ENCODE measurements at places on chromosomes 6 and 20.

DNA sequence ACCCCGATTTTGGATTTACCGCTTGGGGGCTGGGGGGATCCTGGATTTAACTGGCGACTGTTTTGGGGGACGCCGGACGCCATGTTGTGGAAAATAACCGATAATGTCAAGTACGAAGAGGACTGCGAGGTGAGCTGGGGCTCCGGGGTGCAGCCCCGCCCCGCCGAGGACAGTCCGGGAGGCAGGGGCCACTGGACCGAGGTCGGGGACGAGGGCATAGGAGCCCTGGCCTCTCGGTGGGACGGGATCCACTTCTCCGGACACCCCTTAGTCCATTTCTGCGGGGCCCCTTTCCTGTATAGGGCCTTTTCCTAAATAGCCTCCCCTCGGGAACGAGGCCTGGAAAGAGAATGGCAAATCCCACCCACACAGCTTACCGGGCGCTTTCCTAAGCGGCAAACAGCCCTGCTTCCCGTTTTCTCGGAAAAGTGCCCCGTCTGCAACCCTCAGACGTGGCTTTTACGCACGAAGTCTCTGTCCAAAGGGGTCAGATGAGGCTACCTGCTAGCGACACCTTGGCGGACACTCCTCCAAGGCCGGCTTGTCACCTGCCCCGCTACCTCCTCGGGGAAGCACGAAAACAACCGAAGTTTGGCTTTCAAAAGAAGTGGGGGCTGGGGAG is 469 bp downstream of the TFAP2C start:
- no peak for DNase-seq

DNA sequence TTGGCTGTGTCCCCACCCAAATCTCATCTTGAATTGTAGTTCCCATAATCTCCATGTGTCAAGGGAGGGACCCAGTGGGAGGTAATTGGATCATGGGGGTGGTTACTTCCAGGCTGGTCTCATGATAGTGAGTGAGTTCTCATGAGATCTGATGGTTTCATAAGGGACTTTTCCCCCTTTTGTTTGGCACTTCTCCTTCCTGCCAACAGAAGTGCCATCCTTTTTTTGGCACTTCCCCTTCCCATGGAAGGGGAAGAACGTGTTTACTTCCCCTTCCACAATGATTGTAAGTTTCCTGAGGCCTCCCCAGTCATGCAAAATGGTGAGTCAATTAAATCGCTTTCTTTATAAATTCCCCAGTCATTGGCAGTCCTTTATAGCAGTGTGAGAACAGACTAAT is 18.0 kb upstream of the PI3 start:
- DNase-seq, result no peak

- DNase-seq, result no peak
Observed at GRCh38 chr6:82248273-82248735, 760 bp upstream of the IBTK start.

DNA sequence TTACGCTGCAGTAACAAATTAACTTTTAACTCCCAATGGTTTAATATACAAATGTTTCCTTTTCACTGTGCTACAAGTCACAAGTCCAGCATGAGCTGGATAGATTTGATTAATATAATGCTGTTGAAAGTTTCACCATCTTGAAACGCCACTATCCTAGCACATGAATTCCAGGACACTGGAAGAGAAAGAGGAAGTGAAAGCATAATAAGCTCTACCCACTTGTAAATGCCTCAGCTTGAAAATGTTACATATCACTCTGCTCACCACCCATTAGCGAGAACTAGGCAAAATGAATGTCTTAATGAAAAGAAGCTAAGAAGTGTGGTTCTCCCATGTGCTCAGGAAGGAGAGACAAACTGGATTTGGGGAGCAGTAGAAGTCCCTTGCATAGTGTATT is 46.9 kb downstream of the PCSK2 start:
- DNase-seq, result no peak

DNA sequence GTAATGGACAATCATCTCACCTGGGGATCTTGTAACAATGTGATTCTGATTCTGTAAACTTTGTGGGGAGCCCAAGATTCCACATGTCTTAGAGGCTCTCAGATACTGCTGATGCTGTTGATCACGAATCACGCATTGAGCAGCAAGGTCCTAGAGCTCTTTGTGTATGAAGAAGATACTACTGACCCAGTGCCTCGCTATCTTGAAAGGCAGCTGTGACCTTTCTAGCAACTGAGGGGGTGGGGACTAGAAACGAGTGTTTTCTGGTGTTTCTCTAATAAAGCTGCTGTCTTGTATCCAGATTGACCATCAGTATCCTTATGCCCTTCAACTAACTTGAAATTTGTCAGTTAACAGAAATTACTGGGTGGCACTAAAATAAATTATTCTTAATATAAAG is 142.9 kb downstream of the MTHFD1L start:
- no peak for DNase-seq

DNA sequence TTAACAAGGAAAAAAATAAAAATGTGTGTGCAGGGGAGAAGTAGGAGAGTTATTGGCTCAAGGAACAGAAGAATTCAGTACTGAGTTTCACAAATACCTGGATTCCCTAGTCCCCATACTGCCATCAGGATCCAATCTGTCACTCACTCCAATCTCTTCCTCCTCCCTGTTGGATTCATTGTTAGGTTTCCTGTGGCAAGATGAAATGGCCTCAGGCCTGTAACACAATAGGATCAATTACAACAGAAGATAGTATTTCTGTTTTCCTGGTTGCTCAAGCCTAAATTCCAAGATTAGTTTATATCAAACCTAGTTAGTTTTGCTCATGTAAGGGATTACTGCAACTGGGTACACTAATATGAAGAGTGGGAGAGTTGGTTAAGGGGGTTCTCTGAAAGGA is 24.4 kb downstream of the HCRTR2 start:
- no peak for DNase-seq

DNA sequence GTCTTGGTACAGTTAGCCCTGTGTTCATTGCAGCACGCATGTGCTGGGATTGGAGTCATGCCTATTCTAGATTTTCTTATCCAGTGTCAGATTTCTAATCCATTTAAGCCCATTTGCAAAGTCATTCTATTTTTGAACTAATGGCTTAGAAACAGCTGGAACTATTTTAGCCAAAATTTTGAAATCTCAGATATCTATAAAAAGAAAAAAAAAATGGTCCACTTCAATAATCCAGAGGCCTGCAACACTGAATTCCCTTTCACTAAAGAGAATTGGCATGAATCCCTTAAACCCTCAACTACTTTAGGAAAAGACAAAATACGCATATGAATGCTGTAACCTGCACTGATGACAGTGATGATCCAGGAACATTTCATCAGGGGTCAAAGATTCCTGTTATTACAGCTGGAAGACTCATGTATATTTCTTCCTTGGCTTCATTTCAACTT is 1.5 kb downstream of the COL21A1 start:
- DNase-seq, result no peak

- DNase-seq, result no peak
Observed at GRCh38 chr6:340991-341827, 48.9 kb downstream of the DUSP22 start.

- DNase-seq, result no peak
Observed at GRCh38 chr6:41726876-41727275, 8.5 kb downstream of the TFEB start.

- no peak for DNase-seq
Observed at GRCh38 chr20:25037288-25038102, 20.4 kb downstream of the ACSS1 start.

- DNase-seq, result no peak
Observed at GRCh38 chr6:79632580-79632979, 1.5 kb downstream of the SH3BGRL2 start.

GRCh38 chr6:134539865-134540323 is 222.0 kb upstream of the SGK1 start:
- DNase-seq, result no peak

DNA sequence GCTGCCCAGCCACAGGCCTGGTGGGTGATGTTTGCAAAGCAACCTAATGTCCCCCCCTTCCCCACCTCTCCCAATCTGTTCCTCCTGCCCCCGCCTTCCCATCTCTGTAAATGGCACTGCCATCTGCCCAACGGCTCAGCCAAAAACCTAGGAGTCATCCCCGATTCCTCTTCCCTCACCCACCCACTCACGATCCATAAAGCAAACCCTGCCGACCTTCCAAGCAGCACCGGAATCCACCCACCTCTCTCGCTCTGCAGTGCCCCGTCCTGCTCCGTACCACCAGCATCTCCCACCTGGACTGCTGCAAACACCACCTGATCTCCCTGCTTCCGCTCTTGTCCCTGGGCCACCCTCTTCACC is 37.6 kb downstream of the SULF2 start:
- DNase-seq, result no peak

GRCh38 chr6:167860550-167861226 is 34.0 kb downstream of the AFDN start:
- no peak for DNase-seq

DNA sequence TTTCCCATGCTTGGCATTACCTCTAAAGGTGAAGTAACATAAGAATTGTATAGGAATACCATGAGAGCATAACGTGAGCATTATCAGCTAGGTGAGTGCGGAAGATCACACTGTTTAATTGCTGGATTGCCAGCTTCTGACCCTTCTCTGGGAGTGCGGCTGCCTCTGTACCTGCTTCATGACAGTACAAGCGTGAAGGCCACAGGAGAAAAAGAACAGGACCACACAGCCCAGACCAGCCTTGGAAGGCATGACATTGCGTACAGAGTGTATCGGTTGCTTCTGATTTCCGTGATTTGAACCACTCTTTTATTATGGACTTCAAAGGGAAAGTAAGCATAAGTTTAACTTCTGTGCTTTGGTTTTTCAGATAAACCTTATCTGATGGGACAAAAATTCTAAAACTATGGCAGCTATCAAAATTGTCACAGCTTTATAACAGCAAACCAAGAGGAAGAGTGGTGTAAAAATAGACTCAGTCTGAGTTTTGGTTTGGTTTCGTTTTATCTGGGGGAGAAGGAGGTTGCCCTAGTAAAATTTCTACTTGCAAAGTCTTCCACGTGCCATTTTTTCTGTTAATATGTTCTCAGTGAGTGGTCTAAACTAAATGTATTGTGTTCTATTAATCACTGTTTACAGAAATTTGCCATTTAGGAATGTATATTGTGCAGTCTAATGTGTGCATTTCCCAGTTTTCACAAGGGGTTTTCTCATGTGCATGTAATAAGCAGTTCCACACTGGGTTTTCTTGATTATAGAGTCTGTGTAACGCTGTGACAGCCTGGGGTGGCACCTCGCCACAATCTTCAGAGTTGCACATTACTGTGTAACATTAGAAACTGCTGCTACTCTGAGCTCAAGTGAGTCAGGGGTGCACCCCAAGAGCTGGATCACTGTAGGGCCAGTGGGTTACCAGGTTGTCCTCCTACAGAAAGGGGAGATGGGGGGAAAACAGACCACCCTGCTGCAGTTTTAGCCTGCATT is 97.3 kb downstream of the RPP40 start:
- no peak for DNase-seq

- DNase-seq, result no peak
Observed at GRCh38 chr6:110486756-110487155, 10.3 kb upstream of the SLC22A16 start.

DNA sequence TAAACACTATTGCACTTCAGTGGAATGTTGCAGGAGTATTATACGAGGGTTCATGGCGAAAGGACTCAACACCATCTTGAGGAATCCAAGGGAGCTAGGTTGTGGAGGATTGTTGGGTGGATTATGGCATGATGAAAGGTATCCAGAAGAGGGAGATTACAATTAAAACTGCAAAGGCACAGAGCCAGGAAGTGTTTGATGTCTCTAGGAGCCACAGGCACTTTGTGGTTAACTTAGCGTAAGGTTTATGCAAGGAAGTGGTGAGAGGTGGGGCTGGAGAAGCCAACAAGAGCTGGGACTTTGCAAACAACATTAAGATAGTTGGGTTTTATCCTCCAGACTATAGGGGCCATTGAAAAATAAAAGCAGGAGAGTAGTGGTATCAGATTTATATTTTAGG is 86.6 kb upstream of the TPD52L1 start:
- no peak for DNase-seq

DNA sequence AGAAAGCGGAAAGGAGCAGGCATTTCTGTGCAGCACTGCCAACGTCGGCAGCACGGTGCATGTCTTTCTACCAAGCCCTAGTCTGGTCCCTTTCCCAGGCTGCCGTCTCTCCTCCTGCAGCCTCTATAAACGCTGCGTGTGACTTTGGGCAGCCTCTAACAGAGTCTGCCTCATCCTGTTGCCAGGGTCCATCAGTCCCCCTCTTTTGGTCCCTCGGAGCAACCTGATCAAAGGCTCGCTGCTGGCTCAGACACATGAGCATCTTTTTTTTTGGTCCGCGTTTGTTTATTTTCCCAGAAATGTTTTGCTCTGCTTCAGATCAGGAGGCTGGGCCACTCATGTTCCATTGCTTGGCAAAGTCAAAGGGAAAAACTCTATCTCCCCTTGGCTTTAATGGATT is 166.8 kb upstream of the CST7 start:
- no peak for DNase-seq

DNA sequence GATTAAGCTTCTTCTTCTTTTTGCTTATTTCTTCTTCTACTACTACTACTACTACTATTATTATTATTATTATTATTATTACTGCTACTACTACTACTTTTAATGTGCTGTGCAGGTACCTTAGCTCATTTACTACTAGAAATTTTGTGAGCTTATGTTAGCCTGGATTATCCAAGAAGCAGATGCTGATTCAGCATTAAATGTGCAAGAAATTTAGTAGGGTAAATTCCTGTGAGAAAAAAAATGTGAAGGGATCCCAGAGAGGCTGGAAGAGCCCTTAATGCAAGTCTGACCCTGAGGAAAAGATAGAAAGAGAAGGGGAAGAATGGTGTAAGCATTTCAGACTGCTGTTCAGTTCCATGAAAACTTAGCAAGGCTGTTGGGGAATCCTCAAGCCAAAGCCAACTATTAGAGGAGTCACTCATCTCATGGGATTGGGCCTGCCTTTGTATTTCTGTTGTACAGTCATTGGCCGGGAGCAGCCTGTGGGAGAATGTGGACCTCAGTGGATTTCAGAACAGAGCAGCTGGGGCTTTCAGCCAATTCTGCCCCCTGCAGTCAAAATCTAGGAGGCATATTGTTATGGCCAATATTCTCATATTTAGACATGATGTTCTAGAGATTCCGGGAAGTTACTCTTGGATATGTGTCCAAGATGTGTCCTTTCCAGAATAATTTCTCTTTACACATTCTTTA is 37.2 kb upstream of the TSPYL1 start:
- DNase-seq, result no peak

- DNase-seq, result no peak
Observed at GRCh38 chr20:16947479-16947878, 199.3 kb downstream of the OTOR start.

Data from stimulated activated CD4-positive, alpha-beta T cell treated with anti-CD3 and anti-CD28 coated beads, Interleukin-4, amount 100 ng/mL, for 4 hours (primary cell).